ENCODE measurements at places on chromosomes 6 and 20.

GRCh38 chr20:33839591-33839990 lies 28.4 kb downstream of the CHMP4B start:
- DNase-seq: no peak

GRCh38 chr6:69775585-69775849 lies 21.3 kb downstream of the LMBRD1 start:
- DNase-seq: no peak

- DNase-seq: no peak
These were observed 88.6 kb downstream of the OPRM1 start for GRCh38 chr6:154127657-154128056.

GRCh38 chr20:20953738-20954618 lies 152.2 kb downstream of the LINC00237 start:
- no peak for DNase-seq
